ENCODE measurements at places on chromosomes 4 and X.

- DNase-seq: no peak
Measured at GRCh38 chr4:65624651-65625050, 45.6 kb downstream of the EPHA5 start.

DNA sequence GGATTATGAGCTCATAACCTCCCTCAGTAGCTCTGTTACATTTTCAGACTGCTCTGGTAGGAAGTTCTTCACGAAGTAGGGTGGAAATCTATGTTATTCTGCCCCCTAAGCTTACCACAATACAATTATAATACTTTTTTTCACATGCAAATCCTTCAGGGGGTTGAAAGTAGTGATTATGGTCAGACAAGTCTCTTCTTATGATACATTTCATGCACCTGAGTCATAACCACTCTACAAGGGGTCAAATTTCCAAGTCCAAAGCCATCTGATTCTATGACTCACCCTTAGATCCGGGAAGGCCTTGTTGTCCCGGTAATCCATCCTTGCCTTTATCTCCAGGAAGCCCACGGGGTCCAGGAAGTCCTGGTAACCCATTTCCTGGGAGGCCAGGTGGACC is 95.2 kb downstream of the ATG4A start:
- no peak for DNase-seq

- no peak for DNase-seq
Measured at GRCh38 chrX:153768311-153769157, 4.5 kb downstream of the PLXNB3 start.

DNA sequence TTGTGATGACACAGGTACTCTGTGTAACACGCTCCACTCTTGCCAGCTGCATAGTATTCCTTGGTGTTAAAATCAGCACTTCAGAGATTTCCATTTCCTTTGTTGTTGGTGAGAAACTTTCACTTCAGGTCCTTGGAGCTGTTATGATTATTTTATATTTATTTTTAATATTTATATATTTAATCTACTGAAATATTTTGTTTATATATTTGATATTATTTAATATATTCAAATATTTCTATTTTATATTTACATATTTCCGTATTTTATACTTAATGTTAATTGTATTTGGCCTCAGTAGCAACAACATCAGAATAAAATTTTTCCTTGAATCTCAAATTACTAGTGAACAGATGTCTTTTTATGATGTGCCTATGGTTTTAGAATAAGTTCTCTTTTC is 225.3 kb downstream of the MAGEB17 start:
- no peak for DNase-seq

GRCh38 chr4:11261066-11261850 is 167.4 kb downstream of the HS3ST1 start:
- DNase-seq: no peak

GRCh38 chr4:90727938-90728337 is 600.7 kb downstream of the CCSER1 start:
- DNase-seq: no peak

DNA sequence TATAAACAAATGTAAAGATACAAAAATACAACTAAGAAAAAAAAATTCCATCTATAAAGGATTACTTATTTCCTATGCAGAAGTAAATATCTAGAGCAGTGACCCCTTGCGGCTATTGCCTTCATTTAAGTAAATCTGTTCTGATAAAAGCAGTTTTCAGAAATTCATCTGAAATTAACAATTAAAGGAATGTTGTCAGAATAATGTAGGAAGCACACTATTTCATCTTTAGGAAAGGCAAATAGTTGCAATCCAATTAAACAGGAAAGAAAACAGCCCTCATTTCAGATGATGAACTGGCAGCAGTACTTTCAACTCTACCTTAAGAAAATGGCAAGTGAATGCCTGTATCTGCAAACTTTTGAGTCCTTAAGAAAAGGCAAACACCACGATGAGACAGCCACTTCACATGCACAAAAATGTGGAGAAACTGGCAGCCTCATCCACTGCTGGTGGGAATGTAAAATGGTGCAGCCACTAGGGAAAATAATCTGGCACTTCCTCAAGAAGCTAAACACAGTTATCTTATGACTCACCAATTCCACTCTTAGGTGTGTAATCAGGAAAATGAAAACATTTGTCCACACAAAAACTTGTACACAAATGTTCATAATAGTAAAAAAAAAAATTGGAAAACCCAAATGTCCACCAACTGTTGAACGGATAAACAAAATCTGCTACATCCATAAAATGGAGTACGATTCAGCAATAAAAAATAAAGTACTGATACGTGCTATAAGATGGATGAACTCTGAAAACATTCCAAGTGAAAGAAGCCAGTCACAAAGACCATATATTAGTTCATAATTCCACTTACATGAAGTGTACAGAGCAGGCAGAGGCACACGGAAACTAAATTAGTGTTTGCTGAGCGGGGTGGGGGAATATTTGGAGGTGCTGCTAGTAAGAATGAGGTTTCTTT is 2.0 kb upstream of the THAP9 start:
- DNase-seq: peak; percentile 55

- DNase-seq: no peak
Measured at GRCh38 chr4:76987153-76987591, 37.6 kb downstream of the SEPTIN11 start.

GRCh38 chr4:145530189-145530588 is 48.5 kb downstream of the SMAD1 start:
- DNase-seq: no peak

- DNase-seq: no peak
Measured at GRCh38 chr4:136768213-136768924, 763.9 kb downstream of the PCDH18 start.

- no peak for DNase-seq
Measured at GRCh38 chr4:53929311-53929710, 135.1 kb downstream of the CHIC2 start.

- DNase-seq: no peak
Measured at GRCh38 chr4:87532109-87532508, 2.9 kb upstream of the SPARCL1 start.

DNA sequence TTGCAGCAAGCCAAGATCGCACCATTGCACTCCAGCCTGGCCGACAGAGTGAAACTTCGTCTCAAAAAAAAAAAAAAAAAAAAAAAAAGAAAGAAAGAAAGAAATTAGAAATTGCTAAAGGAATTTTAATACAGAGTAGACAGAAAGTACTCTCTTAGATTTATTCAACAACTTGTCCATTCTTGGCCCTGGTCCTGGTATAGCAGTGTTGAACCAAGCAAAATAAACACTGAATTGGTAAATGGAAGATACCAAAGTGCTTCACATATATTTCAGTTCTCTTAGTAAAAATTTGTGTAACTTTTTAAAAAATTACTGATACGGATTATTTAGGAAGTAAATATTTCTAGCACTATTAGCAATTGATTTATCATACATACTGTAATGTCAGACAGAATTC is 165.9 kb upstream of the TLL1 start:
- no peak for DNase-seq

DNA sequence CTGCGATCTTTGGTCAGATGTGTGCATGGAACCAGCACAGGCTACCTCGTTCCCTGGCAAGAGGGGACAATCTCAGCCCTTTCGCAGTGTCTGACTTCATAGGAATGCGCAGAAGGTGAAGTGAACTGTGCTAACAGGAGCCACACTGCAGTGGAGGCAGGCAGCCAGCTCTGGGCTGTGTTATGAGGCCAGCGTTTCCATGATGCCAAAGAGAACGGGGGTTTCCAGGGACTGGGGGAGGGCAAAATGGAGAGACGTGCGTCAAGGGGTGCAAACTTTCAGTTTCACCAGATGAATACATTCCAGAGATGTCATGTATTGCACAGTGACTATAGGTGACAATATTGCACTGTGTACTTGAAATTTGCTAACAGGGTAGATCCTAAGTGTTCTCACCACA is 30.4 kb downstream of the CLDN34 start:
- no peak for DNase-seq

DNA sequence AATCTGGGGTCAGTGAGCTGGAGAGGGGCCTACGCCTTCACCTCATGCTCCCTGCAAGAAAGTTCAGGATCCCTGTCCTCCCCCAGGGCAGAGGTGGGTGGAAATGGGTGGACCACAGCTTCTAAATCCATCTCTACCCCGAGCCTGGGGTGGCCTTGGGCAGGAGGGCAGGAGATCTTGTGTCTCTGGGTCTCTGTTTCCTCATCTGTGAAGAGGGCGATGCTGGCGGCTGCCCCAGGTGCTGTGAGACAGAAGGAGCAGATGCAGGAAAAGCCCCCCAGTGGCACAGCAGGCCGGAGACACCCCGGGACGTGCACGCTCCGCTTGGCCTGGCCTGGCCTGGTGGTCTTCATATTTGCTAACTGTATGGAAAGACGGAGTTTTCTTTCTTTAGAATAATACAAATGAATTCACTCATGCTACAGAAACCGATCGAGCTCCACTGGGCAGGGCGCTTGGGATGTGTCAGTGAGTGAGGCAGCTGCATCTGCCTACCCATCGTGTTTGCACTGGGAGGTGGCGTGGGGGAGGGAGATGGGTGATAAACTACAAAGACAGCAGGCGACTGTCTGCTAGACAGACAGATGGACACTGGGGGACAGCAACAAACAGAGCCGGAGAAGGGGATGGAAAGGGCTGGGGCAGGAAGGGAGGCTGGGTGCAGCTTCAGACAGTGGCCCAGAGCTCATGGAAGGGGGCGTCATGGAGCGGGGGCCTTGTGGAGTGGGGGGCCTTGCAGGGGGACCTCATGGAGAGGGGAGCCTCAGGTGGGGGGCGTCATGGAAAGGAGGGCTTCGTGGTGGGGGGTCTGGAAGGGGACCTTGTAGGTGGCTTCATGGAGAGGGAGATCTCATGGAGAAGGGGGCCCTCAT is 136.2 kb downstream of the CPZ start:
- DNase-seq: no peak

DNA sequence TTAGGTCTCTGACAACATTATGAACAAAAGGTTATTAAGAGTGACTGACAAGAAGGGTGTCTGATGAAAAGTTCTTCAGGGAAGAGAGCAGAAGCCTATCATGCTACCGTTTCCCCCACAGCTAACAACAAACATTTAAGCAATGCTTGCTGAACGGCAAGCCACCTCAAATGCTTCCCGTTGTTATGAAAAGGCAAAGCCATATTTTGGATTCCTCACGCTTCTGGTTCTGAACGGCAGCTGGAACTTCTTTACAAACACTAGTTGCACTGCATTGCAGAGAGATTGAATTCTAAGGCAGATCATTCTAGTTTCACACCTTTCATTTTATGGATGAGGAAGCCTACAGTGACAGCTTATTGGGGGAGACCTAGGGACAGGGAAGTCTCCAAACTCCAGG is 48.6 kb upstream of the NAP1L5 start:
- no peak for DNase-seq

- DNase-seq: no peak
Measured at GRCh38 chrX:1486749-1487361, 34.1 kb upstream of the ASMTL start.

- peak; percentile 4 for DNase-seq
Measured at GRCh38 chrX:38206542-38206941, 14.1 kb downstream of the SRPX start.

DNA sequence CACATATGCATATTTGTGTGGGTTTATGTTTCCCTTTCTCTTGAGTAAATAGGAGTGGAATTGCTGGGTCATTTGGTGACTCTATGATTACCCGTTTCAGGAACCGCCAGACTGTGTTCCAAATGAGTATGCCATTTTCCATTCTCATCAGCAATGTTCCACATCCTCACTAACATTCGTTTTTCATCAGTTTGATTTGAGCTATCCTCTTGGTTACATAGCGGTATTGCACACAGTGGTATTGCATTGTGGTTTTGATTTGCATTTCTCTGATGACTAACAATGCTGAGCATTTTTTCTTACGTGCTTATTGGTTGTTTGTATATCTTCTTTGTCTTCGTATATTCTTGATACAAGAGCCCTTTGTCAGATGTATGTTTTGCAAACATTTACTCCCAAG is 218.0 kb upstream of the AMOT start:
- no peak for DNase-seq

- DNase-seq: no peak
Measured at GRCh38 chr4:98462487-98462886, 195.9 kb downstream of the TSPAN5 start.

DNA sequence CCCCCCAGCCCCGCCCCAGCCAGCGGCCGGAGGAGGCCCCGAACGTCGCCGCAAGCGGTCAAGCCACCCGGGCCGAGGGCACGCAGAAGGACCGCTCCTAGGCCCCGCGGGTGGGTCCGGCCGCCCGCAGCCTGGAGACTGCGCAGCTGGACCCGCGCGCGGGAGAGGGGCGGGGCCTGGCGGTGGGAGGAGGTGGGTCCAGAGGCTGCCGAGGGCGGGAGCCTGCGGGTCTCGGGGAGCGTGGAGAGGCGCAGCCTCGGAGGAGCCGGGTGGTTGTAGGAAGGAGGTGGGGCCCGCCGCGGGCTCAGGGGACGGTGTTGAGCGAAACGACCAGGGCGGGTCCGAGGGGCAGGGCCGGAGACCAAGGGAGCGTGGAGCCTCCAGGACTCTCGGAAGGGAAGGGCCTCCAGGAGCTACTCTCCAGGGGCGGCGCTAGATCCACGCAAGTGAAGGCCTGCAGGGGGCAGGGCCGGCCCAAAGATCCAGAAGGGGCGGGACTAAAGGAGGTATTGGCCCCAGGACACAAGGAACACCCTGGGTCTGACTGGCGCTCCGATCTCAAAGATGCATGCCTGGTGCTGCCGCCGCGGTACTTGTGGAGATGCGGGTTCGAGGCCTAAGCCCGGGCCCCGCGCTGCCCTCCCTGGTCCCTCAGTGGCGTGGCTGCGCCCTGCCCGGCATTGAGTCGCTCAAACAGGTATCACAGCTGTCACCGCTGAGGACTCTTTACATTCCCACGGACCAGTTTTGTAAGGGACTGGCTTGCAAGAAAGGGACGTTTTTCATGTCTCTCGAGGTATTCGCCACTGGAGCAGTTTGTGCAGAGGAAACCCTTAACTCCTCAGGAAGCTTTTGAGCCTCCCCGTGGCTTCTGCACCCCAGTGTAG is 5.9 kb downstream of the TIMM17B start:
- peak; percentile 74 for DNase-seq

GRCh38 chrX:138349351-138349750 is 362.2 kb downstream of the FGF13 start:
- no peak for DNase-seq

DNA sequence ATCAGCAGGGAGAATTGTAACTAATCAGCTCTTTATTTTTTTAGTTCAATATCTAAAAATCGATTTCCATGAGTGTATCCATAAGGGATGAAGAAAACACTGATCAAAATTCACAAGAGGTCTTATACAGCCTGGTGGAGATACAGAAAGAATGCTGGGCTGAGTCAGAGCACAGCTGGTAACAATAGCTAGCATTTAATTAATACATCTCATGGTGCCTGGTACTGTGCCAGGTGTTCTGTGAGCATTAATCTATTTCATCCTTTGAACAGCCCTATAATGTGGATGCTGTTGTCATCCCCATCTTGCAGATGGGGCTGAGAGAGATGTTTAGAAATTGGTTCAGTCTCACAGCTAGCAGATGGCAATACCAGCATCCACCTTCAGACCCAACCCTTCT is 250.9 kb upstream of the RPS6KA3 start:
- no peak for DNase-seq

- no peak for DNase-seq
Measured at GRCh38 chrX:155949098-155949497, 48.4 kb upstream of the IL9R start.

DNA sequence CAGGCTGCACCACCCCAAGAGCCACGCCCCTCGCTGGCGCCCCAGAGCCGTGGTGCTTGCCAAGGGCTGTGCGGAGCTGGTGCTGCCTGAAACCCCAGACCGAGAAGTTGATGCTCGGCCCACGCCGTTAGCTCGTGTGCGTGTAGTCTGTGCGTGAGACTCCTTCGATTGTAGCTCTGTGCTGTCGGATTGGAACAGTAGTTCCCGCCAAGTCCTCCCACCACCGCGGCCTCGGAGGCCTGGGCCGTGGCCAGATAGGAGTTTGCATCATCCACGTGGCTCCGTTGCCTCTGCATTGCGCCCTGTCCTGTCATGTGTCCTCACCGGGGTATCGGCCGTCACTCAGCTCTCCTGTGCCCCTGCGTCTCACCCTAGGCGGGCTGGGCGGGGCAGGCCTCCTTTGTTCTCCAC is 24.2 kb downstream of the TNIP2 start:
- DNase-seq: no peak

Measured in Kasumi-1 (cell line).